ENCODE measurements at places on chromosomes 5 and 9.

GRCh38 chr5:52963636-52964035, 25.5 kb upstream of the ITGA2 start:
- DNase-seq = no peak

DNA sequence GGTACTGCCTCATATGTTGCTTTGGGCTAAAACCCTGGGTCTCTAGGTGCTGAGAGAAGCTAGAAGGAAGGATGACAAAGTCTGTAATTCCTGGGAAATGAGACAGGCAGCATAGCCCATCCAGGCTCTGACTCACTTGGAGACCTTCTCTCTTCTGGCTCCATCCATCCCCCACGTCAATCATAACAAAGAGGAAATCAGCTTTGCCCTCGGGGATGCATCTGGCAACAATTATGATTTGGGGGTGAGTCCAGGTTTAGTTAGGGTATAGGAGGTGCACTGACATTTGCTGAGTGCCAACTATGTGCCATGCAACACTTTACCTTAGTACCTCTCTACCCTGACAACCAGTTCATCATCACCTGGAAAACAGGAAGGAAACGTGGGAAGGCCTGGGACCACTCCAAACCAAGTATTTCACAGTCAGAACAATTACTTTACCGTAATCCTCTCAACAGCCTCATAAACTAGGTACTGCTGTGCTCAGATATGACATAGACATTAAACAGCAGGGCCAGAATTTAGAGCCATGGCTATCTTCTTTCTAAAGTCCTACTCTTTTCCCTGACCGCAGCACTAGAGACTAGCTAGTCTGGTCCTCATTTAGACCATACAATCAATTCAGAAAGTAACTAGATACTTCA, 39.1 kb upstream of the GZMA start:
- no peak for DNase-seq

DNA sequence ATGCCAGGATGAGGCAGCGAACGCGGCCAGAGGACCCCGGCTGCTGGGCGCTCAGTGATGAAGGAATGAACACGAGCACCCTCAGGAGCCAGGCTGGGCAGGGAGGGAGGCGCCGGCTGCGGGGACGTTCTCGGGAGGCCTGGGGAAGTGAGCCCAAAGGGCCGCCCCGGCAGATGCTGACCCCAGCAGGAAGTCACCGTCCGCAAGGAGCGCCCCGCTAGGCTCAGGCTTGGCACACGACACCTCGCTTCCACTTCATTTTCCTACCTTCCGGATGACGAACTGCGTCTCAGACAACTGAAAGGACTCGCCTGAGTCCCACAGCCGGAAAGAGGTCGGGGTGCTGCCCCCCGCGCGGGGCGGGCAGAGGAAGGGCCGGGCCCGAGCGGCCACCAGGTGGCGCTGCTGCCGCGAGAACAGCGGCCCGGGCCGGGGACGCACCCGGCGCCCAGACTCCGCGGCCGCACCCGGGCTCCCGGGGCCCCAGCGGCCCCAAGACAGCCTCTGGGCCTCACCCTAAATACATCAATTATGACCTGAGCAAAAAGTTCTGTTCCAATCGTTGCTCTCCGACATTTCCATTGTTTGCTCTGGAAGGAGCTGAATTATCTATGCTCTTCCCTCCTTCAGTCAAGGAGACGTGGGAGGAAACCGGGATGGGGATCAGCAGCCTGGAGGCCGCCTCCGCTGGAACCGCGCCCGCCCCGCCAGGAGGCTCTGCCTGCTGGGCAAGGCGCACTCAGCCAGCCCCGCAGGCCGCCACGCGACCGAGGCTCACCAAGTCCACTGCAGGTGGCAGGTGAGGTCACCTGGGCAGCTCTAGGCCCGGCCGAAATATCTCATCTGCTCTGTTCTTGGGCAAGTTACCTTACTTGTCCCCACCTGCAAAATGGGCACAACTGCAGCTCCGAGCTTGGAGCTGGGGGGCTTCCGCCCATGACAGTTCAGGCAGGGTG, 107.0 kb downstream of the ZNF354C start:
- DNase-seq = no peak

- no peak for DNase-seq
Observed at GRCh38 chr9:109139851-109140250, 20.1 kb upstream of the TMEM245 start.

GRCh38 chr5:57348376-57349140, 134.1 kb downstream of the ACTBL2 start:
- no peak for DNase-seq

DNA sequence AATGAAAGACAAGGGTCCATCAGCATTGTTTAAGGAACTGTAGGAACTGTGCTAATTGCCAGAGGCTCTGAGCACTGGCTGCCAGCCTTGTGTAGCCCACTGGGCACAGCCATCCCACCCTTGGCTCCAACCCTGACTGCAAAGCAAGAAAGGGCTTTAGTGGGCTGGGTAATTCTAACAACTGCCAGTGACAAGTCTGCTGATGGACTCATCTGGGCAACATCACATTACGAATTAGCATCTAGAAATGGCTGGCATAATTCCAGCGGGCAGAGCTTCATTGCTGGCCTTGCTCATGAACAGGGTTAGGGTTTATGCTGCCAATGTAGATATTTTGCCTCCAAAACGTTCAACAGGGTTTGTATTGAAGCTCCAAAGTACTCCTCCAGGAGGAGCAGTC, 326.9 kb downstream of the ARHGEF28 start:
- no peak for DNase-seq

DNA sequence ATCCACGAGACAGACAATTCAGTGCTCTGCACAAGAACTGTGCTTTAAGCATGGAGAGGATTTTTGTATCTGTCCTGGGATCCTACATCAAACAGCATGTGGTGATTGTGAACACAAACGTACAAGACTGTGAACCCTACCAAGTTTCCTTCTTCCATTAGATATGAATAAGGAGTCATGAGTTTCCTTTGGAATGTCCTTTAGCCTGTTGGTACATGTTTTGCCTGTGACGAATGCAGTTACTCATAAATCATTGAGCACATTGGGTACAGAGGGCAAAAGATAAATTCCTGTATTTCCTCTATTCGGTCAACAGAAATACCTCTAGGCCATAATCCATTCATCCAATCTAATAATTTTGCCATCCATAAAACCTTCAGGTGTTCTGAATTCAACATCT, 61.5 kb downstream of the FXN start:
- DNase-seq = no peak
